AG04450 (cell line): ENCODE measurements at places on chromosomes 12 and 14.

GRCh38 chr12:116238149-116238548 is 39.3 kb downstream of the MED13L start:
- no peak for DNase-seq

DNA sequence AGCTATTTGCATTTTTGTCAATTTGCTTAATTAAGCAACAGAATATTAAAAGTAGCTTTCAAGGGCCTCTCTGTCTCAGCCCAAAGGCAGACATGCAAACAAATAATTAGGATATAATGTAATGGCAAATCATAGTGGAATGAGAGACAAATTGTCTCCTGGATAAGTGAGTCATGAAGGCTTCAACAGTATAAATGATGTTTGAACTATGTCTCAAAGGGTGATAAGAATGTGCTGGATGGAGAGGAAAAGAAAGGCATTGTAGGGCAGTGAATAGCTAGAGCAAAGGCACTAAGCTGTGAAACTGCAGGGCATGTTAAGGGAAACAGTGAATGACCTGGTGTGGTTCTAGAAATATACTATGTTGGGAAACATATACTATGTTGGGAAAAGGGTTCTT is 53.5 kb upstream of the PPP1R12A start:
- no peak for DNase-seq

GRCh38 chr14:103597623-103598377 is 31.2 kb upstream of the KLC1 start:
- DNase-seq: peak; percentile 78

GRCh38 chr12:11986165-11986564 is 84.6 kb upstream of the BCL2L14 start:
- DNase-seq: no peak

GRCh38 chr12:56629459-56630179 is 507 bp downstream of the BAZ2A start:
- DNase-seq: no peak

DNA sequence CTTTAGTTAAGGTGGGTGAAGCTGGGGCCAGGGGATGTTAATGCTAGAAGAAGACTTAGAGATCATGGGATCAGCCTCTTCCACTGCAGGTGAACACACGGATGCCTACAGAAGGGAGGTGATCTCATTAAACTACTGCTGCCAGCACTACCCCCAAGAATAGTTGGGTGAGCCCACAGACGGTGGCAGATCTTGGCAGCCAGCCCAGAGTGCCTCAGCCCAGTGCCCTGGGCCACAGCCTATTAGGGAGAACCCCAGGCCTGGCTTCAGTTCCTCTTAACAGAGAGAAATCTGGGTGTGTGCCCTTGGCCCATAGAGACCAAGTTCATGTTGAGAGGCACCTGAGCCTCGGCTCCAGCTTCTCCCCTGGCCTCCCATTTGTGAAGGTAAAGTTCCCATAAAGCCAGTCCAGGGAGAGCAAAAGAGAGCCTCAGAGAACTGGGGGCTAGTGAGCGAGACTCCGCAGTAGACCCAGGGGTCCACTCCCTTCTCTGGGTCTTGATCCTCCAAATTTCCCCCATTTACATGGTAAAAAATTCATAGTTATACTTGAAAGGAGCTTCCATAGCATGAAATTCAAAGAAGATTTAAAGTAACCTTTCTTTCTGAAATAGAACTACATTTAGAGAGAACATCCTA is 125.0 kb upstream of the CCND2 start:
- DNase-seq: no peak

DNA sequence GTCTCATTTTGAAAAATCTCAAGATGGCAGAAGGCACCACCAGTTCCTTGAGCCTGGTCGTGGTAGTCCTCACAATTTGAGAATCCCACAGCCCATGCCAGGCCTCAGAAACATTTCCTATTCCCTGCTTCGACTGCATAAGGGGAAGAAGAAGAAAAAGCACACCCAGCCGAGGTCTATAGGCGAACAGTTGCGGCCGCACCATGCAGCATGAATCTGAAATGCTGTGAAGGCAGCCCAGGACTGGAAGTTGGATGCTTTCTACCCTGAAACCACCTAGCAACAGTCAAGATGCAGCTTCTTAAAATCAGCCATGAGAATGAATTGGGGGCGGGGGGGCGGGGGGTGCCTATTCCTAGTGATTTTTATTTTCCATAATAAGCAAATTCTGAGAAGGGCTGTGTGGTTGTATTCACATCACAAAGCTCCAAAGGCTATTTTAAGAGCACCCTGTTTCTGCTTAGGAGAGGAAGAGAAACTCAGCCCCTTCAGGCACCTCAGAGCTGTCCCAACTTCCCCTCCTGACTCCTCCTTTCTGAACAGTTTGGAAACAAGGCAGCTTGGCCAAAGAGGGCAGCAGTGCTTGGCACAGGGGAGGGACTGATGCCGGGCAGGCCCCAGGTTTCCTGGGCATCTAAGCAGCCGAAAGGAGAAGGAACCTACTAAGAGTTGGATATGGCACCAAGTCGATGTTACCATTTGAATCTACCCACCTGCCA is 172.5 kb upstream of the FOXN3 start:
- DNase-seq: no peak

DNA sequence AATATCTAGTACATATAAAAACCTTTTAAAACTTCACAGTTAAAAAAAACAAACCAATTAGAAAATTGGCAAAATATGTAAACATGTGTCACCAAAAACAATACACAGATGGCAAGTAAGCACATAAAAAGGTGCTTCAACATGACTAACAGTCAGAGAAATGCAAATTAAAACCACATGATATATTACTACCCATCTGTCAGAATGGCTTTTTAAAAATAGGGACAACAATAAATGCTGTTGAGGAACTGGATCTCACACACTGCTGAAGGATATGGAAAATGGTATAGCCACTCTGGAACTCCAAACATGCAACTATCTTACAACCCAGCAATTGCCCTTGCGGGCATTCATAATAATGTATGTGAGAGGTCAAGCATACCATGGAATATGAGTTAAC is 1153.6 kb downstream of the FLRT2 start:
- no peak for DNase-seq

DNA sequence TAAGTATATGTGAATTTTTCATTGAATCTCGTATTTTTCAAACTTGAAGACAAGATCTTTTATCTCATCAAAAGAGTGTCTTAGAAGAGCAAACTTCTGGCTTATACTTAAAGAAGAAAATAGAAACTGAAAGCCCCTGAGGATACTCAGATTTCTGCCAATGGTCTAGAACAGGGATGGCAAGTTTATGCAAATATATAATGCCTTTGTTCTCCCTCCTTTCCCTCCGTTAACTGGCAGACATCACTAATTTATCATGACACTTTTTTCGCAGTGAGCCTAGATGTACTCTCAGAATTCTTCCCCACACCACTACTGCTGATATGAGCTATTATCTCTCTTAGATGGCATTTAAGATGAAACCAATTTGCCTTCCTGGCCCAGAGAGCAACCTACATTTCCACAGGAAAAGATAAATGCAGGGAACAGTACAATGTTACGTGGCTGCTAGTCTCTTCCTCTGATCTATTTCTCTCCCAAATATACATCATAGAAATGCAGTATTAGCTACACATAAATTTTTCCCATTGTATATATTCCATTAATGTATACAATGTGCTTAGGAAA is 40.0 kb upstream of the DAAM1 start:
- no peak for DNase-seq

DNA sequence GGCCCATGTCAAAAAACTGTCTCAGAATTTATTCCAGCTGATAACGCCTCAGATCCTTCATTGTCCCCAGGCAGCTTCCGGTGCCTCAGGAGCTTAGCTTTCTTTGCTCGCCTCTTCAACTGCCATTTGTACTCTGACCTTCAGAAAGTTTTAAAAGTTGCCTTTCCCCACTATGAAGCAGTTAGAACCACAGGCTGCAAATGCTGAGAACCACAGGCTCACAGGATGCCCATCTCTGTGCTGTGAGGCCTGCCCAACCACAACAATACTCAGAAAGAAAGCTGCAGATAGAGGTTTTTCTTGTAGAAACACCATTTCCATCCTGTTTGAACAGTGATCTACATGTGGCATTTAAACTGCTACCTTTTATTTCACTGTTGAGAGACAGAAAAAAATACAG is 131.1 kb downstream of the PRKCH start:
- no peak for DNase-seq

DNA sequence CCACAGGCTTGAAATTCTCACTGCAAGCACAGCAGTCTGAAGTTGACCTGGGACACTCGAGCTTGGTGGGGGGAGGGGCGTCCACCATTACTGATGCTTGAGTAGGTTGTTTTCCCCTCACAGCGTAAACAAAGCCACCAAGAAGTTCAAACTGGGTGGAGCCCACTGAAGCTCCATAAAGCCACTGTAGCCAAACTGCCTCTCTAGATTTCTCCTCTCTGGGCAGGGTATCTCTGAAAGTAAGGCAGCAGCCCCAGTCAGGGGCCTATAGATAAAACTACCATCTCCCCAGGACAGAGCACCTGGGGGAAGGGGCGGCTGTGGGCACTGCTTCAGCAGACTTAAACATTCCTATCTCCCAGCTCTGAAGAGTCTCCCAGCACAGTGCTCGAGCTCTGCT is 31.7 kb upstream of the ST8SIA1 start:
- DNase-seq: no peak

DNA sequence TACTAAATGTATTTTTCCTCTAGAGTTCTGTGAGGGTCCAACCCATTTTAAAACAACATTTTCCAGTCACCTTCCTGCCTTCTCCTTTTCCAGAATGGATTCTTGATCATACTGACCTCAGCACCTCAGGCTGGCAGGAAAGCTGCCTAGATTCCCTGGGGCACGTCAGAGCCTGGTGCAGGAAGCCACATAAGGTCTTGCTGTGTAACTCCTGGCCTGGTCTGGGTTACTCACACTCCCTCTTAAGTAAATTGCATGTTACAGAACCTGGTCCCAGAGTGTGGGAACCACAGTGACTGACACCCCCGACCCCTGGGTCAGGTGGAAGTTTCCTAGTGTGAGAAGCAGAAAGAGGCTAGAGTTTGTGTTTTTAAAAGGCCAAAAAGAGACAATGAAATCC is 209.8 kb downstream of the SPTSSA start:
- DNase-seq: no peak

GRCh38 chr12:85993746-85994145 is 119.7 kb downstream of the NTS start:
- no peak for DNase-seq

DNA sequence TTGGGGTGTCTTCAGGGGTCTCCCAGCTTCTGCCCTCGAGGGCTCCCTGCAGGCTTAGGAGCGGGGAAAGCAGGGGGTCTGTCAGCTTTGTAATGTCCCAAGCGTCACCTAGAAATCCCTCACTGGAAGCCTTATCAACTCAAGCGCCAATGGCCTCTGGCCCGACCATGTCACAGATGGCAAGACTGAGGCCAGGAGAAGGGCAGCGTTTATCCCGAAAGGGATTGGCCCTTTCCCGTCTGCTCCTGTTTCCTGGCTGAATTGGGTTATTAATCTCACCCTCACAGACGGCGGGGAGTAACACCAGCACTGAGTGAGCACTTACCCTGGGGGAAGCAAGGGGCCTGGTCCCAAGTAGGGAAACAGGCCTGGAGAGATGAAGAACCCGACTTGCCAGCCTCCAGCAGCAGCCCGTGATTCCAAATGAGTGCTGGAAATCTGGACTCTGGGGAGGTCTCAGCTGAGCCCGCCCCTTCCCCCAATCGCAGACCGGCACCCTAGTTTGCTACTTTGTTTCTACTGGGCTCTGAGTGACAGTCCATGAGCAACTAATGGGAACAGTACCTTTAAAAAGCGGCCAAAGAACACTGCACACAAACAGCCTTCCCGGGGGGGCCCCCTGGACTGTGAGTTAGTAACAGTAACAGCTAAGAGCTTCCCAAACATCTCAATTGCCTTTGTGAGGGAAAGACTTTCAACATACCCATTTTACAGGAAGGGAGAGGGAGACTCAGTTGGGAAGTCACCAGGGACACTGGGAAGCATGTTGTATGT is 2.1 kb upstream of the NCOR2 start:
- DNase-seq: no peak

GRCh38 chr14:33930439-33930838 is 20.4 kb downstream of the EGLN3 start:
- DNase-seq: no peak

- no peak for DNase-seq
Measured at GRCh38 chr12:118846416-118846815, 134.9 kb upstream of the SRRM4 start.

GRCh38 chr14:76203086-76204001 is 51.6 kb downstream of the GPATCH2L start:
- DNase-seq: peak; percentile 96

DNA sequence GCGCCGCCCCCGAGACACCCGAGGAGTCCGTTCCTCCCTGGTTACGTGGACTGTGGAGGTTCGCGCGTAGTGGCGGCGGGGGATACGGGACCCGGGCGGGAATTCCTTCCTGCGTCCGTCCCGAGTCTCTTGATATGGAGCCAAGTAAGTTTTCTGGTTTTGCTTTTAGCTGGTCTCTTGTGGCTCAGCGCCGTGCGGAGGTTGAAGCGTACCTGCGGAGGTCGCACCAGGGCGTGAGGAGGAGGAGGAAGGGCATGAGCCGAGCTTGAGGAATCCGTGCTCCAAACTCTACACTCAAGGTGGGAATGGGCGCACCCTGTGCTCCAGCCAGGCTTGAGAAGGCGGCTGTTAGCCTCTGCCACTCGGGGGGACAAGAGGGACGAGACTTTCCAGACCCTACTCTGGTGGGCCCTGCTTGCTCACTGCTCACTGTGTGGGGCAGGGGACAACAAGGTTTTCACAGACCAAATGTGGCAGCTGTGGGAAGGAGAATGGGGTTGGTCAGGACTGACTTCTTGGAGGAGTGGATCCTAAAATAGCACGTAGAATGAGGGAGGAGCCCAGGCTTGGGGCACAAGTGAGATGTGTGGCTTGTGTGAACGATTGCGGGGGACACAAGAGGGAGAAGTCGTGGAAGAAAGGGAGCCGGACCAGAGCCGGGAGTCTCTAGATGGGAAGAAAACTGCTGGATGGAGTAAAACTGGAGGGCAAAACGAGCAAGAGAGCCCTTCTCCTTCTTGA is 577 bp downstream of the ATG101 start:
- no peak for DNase-seq

- DNase-seq: no peak
Measured at GRCh38 chr14:55306938-55307589, 35.8 kb downstream of the FBXO34 start.
